Nephron progenitor cell (in vitro differentiated cells): ENCODE measurements at places on chromosomes 3 and 15.
A peak's percentile ranks its signal among the peaks of the same experiment; 100 is the strongest.

DNA sequence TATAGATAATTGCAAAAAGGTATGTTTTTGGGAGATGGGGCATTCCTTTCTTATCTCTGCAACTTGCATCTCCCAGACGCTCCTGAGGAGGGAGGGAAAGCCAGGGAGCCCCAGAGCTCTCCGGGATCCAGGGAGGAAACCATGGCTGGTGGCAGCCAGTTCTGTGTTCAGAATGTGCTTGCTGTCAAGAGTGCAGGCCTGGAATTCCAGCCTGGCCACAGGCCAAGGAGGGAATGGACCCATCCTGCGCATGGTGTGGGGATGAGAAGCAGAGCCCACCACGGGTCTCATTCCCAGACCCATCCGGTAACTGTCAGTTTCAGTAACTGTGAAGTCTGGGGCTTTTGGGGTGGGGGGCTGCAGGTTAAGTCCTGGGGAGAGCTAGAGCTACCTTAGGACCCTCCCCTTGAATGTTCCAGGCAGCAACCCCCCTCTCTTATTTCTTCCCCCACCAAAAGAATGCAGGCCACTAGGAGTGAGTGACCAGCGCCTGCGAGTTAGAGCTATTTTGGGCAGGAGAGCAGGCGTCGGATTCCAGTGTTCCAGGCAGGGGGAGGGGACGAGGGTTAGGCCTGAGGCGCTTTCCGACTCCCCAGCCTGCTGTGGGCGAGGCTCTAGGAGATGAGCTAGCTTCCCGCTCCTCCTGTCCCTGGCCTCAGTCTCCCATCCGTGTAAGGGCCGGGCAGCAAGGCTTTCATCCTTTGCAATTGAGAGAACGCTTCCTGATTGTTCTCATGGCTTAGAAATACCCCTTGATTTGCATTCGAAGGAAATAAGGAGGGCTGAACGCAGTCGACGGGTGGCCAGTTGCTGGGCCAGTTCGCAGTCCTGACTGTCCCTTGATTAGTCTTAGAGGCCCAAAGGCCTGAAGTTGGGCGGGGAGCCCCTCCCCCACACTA, 781 bp upstream of the DAG1 start:
- peak overlapping the region; percentile 98 for H3K27ac ChIP-seq
- DNase-seq: peak; percentile 71
- H3K27me3 ChIP-seq: peaks cover 10% of the 10 kb centered on the region
- H3K4me1 ChIP-seq: peaks cover 30% of the 10 kb centered on the region
- H3K4me3 ChIP-seq: peak overlapping the region; percentile 86

GRCh38 chr15:63908991-63909390, 75.2 kb upstream of the HERC1 start:
- no peak overlapping the region for H3K4me3 ChIP-seq
- peaks cover 16% of the 10 kb centered on the region for H3K27me3 ChIP-seq
- H3K4me1 ChIP-seq: peaks cover 37% of the 10 kb centered on the region

GRCh38 chr15:40273428-40273827, 9.4 kb downstream of the ANKRD63 start:
- H3K4me3 ChIP-seq: no peak overlapping the region
- no peak overlapping the region for H3K27ac ChIP-seq
- no peak for DNase-seq
- peaks cover 47% of the 10 kb centered on the region for H3K4me1 ChIP-seq

DNA sequence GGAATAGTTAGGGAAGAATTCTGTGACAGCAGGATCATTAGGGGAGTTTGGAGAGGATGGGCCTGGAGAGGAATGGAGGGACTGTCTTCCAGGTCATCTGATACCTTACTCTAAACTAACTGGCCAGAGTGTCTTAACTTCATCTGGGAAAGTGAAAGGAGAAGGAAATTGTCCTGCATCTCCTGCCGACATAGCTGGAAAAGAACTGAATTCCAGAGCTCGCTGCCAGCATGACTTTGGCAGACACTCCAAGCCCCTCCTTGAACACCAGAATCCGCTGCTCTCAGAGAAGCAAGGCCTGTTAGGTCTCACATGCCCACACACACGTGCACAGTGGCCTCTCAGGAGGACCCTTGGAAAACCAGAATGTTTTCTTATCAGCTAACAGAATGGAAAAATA, 10.5 kb downstream of the ABI3BP start:
- no peaks in the 10 kb centered on the region for H3K27me3 ChIP-seq
- no peaks in the 10 kb centered on the region for H3K36me3 ChIP-seq
- no peak overlapping the region for H3K27ac ChIP-seq
- DNase-seq: no peak
- H3K4me1 ChIP-seq: no peaks in the 10 kb centered on the region

DNA sequence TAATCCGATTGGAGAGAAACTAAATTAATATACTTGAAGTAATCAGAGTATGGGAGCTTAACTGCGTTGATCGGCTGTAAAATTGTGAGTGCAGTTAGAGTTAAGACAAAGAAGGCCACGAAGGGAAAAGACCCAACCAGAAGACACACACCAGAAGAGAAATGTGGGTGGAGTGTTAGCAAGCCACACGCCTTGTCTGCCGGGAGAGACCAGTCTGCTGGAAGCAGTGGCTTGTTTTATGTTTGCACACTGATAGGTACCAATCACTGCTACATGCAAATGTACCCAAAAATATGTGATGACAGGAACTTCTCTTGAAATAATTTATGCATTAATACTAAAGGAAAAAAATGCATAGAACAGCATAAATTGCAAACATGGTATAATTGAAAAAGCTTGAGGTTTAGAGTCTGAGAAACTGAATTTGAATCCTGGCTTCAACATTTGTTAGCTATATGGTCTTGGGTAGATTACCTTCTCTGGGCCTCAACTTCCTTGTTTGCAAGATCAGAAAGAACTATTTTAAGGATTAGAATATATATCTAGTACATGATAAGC, 23.1 kb downstream of the EEFSEC start:
- no peak for DNase-seq
- H3K27ac ChIP-seq: no peak overlapping the region
- no peak overlapping the region for H3K4me3 ChIP-seq
- H3K4me1 ChIP-seq: peaks cover 49% of the 10 kb centered on the region
- peaks cover 3% of the 10 kb centered on the region for H3K27me3 ChIP-seq
- H3K36me3 ChIP-seq: no peaks in the 10 kb centered on the region

DNA sequence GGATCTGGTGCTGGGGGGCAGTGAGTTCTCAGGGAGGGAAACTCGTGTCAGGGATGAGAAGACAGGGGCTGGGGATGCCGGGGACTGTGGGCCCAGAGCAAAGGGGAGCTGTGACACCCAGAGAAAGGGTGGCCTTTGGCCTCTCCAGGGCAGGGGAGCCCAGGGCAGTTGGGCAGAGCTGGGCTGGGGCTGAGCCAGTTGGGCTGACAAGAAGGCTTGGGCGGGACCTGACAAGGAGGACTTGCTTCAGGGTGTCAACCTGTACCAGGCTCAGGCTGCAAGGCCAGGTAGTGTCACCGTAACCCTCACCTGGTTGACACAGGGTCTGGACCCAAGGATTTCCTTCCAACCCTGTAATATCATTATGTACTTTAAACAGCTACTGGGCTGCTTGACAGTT, 13.2 kb upstream of the ANPEP start:
- DNase-seq: no peak
- H3K27me3 ChIP-seq: peaks cover 3% of the 10 kb centered on the region
- peaks cover 10% of the 10 kb centered on the region for H3K36me3 ChIP-seq
- peak overlapping the region; percentile 97 for H3K27ac ChIP-seq

DNA sequence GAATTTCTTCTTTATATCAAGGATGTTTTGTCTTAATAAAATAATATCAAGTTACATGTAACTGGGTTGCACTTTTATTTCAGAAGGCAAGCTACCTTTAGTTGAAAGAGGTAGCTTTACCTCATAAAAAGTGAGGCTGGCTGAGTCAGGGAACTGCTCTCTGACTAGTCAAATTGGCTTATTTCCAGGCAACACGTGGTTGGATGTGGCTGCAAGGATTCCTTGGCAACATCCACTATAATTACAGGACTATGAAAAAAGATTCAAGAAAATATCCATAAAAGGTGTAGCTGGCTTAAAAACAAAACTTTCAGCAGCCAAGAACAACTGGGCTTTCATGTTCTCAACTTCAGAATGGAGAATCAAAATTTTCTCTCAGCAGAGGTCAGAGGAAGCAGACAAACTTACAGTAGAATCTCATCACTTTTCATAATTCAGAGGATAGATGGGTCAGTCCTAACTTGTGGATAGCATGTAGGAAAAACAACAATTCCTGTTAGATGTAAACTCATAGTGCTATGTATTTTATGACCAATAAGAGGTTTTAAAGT, 779.1 kb downstream of the MECOM start:
- no peak overlapping the region for H3K27ac ChIP-seq
- H3K4me1 ChIP-seq: no peaks in the 10 kb centered on the region
- no peak overlapping the region for H3K4me3 ChIP-seq
- H3K27me3 ChIP-seq: peaks cover 3% of the 10 kb centered on the region
- no peak for DNase-seq

GRCh38 chr3:27865731-27866130, 143.6 kb upstream of the EOMES start:
- no peaks in the 10 kb centered on the region for H3K4me1 ChIP-seq
- H3K27me3 ChIP-seq: no peaks in the 10 kb centered on the region
- no peak overlapping the region for H3K27ac ChIP-seq
- no peak overlapping the region for H3K4me3 ChIP-seq

- no peak for DNase-seq
- H3K27me3 ChIP-seq: no peaks in the 10 kb centered on the region
- H3K4me3 ChIP-seq: no peak overlapping the region
- no peaks in the 10 kb centered on the region for H3K36me3 ChIP-seq
Observed at GRCh38 chr3:177674186-177674585, 476.9 kb upstream of the TBL1XR1 start.

DNA sequence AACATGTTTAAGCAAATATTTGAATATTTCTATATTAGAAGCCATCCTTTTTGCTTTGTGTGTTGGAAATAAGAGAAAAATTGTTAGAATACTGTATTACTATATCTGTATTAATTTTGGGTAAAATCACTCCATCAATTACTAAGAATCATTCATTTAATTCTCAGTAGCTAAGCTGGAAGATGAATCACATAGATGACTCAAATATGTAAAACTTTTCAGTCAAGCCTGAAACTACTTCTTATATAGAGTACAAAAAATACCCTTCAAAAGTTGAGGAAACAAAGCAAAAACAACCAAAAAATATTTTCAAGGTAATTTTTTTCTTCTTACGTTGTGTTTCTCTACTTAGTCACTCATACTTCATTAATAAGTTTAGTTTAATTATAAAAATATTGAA, 205.7 kb upstream of the ROBO1 start:
- no peak overlapping the region for H3K27ac ChIP-seq
- H3K27me3 ChIP-seq: no peaks in the 10 kb centered on the region
- DNase-seq: no peak
- H3K4me1 ChIP-seq: no peaks in the 10 kb centered on the region
- H3K4me3 ChIP-seq: no peak overlapping the region
- H3K36me3 ChIP-seq: no peaks in the 10 kb centered on the region

GRCh38 chr3:10546820-10547263, 41.5 kb upstream of the ATP2B2 start:
- no peak overlapping the region for H3K4me3 ChIP-seq
- no peak overlapping the region for H3K27ac ChIP-seq
- H3K36me3 ChIP-seq: no peaks in the 10 kb centered on the region
- no peak for DNase-seq

- no peak for DNase-seq
- H3K27me3 ChIP-seq: no peaks in the 10 kb centered on the region
- no peak overlapping the region for H3K27ac ChIP-seq
Observed at GRCh38 chr3:104436506-104436905, 930.2 kb upstream of the ALCAM start.

DNA sequence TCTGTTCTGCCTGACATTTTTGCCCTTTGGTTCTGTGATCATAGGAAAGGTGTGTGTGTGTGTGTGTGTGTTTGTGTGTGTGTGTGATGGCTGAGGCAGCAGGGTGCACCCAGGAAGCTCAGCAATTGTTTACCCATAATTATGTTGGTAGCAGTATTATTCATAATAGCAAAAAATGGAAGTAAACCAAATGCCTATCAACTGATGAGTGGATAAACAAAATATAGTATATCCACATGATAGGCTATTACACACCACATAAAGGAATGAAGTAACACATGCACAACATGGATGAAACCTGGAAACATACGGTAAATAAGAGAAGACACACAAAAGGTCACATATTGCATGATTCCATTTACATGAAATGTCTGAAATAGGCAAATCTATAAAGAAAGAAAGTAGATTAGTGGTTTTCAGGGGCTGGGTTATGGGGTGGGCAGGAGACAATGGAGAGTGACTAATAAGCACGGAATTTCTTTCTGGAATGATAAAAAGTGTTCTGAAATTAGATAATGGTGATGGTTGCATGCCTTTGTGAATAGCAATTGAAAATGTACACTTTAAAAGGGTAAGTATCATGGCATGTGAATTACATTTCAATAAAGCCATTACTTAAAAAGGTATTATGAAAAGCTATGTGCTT, 167.2 kb downstream of the POLR2M start:
- no peak for DNase-seq
- H3K36me3 ChIP-seq: peaks cover 14% of the 10 kb centered on the region
- no peak overlapping the region for H3K27ac ChIP-seq
- H3K4me1 ChIP-seq: no peaks in the 10 kb centered on the region

- peaks cover 17% of the 10 kb centered on the region for H3K27me3 ChIP-seq
- no peak overlapping the region for H3K27ac ChIP-seq
- H3K4me1 ChIP-seq: no peaks in the 10 kb centered on the region
Observed at GRCh38 chr3:133883641-133884040, 12.0 kb downstream of the RAB6B start.

GRCh38 chr3:181933052-181933618, 221.4 kb downstream of the SOX2 start:
- DNase-seq: no peak
- peaks cover 24% of the 10 kb centered on the region for H3K4me1 ChIP-seq
- no peak overlapping the region for H3K4me3 ChIP-seq
- peaks cover 4% of the 10 kb centered on the region for H3K27me3 ChIP-seq

DNA sequence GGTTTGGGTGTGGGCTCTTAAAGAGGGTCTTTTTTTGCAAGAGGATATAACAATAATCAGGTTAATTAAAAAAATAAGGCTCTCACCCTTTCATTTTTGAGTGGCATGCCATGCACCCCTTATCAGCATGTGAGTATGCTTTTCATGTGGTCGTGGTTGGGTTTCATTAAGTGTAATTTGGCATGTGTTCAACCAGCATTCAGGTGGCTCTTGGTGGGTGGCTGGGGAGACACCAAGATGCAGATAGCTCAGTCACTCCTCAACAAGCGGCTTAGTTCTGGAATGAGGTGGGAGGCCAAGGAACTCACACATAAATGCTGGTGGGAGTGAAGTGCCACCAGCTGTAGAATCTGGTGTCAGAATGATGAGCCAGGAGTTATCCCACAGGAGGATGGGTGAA, 66.8 kb downstream of the FLNB start:
- H3K36me3 ChIP-seq: peaks cover 34% of the 10 kb centered on the region
- no peak overlapping the region for H3K4me3 ChIP-seq
- no peak for DNase-seq
- H3K27ac ChIP-seq: peak overlapping the region; percentile 1

DNA sequence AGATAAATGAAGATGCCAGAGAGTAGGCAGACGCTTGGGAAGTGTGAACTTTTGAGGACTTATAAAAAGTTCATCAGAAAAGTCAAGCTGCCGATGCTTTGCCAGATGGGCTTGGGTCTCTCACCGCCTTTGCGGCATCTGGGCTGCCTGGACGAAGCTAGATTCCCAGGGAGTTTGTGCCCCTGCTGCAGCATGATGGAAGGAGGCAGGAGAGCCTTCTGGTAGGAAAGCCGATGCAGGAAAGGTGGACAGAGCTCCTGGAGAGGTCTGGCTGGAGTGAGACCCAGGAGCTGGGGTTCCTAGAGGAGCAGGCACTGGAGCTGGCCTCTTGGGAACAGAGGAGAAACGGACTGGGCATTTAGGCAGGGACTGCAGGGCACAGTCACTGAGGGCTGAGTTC, 51.9 kb upstream of the ATP2B2 start:
- no peak for DNase-seq
- no peak overlapping the region for H3K4me3 ChIP-seq
- H3K27ac ChIP-seq: no peak overlapping the region
- no peaks in the 10 kb centered on the region for H3K36me3 ChIP-seq
- no peaks in the 10 kb centered on the region for H3K4me1 ChIP-seq
- peaks cover 26% of the 10 kb centered on the region for H3K27me3 ChIP-seq
